Gastrocnemius medialis (tissue), 4 donors: ENCODE measurements at places on chromosomes 2 and 18. TPM values are rescaled to one million over a fixed set of nuclear protein-coding genes. Genes with fewer than 3 reads are reported as not detected.

DNA sequence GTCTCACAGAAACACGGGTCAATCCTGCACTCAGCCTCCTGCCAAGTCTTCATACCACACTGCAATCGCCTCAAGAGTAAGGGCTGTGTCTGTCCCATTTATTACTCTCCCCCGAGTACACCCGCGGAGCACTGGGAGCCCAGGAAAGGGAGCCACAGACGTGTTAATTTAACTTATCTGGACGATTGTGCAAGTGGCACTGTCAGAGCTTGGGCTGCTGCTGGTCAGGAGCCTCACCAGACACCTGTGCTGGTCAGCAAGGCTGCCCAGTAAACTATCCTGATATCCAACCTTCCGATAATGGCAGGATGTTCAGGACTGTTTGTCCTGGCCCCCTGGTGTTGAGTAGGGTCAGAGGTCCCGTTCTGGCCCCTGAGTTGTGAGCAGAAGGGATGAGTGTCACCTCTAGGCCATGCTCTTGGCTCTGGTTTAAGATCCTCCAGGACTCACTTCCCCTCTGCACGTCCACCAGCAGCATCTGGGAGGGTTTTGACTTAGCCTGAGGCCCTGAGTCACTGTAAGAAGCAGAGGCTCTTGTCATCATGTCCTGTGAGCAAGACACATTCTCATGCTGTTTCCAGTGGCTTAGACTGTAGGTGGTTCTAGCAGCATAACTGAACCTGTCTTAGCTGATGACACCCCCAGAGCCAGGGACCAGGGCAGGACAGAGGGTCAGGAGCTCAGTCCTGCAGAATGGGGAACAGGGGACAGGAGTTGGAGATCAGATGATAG lies 82.5 kb upstream of the ARL4C start:
- DNase-seq: no peak

- no peak for DNase-seq
Measured at GRCh38 chr2:133439565-133439920, 128.7 kb downstream of the NCKAP5 start.

Gene RBKS
- 2.0 TPM for total RNA-seq

Gene NIF3L1
- total RNA-seq: 17.0 TPM

- DNase-seq: no peak
Measured at GRCh38 chr2:40344364-40344763, 107.5 kb downstream of the SLC8A1 start.

- no peak for DNase-seq
Measured at GRCh38 chr18:58758606-58759005, 87.3 kb downstream of the MALT1 start.

GRCh38 chr2:30252723-30253701 lies 21.7 kb downstream of the LBH start:
- peak; percentile 41 for DNase-seq

DNA sequence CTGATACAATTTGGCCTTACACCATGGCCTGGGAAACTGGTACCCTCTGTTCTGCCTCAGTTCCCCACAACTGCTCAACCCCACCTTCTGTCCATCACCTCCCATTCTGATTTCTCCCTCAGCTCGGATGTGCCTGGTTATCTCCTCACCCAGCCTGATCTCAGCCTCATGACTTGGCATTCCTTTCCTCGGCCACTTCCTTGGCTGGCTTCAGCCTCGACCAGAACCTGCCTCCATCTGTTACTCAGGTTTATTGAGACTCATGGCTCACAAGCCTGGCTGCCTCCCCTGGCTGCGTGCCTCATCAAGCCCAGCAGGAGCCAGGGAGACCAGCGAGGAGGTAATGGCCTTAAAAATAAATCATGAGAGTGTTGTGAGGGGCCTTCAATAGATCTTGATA lies 356.2 kb upstream of the SPRED2 start:
- no peak for DNase-seq

DNA sequence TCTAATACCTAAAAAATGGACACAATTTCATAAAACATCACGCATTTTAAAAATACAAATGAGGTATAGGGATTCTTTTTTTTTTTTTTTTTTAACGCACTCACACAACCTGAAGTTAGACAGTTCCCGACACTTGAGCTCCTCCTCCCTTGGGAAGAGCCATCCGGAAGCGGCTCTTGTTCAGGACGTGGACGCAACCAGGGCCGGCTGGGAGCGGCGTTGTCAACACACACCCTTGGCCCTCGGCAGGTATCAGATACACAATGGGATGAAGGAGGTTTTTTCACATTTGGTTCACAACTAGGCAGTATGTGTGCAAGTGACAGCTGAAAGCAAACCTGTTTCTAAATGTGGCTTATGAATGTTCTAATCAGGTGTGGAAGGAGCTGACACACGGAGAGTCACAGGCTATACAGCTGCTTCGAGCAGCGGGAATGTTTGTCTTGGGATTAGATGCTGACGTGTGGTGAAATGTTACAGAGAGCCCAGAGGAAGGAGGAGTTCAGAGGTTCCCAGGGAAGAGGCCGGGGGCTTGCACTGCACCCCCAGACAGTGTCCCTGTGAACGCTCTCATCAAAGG lies 111.1 kb downstream of the PXDN start:
- DNase-seq: no peak

Gene NOSTRIN
- 5.0 TPM for total RNA-seq

Gene SIX3
- not detected for total RNA-seq

Gene CPLX4
- total RNA-seq: not detected

- DNase-seq: no peak
Measured at GRCh38 chr2:218255446-218255845, 5.4 kb upstream of the GPBAR1 start.

Gene TNP1
- not detected for total RNA-seq

Gene NCK2
- total RNA-seq: 57.9 TPM

DNA sequence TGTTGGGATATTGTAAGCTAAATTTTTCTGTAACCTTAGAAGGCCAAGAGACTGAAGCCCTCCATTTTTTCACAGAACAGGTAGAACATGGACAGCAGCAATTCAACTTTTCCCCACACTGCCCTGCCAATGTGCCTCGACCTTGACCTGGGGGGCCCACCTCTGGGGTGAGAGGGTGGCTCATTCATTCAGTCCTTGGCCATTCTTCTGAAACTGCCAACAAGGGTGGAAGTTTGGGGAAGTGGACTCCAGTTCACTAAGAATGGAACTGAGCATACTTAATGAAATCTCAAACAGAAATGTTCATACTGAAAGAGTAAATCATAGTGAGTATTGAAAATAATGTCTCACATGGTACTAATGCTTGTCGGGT lies 1.1 kb downstream of the EEF1B2 start:
- DNase-seq: no peak

- DNase-seq: no peak
Measured at GRCh38 chr2:85017411-85018048, 46.6 kb downstream of the KCMF1 start.

Gene LCT
- not detected for total RNA-seq

GRCh38 chr2:217553679-217554078 lies 449.1 kb downstream of the TNS1 start:
- no peak for DNase-seq

DNA sequence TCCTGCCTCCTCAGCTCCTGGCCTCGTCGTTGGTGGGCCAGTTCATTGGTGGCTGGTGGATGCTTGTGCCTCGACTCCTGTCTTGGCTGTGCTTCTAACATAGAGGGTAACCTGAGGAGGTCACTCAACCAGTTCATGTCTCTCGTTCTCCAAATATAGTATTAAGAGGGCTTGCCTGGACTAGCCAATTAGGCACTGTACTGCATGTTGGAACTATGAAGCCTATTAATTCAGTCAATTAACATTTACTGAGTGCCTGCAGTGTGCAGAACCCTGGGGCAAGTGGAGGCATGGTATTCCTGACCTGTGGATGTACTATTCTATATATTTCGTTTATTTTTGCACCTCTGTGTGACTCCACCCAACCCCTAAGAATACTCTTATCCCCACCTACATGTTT lies 89.9 kb upstream of the PELI1 start:
- no peak for DNase-seq

Gene CFAP65
- total RNA-seq: not detected

Gene PLA2R1
- 0.39 TPM for total RNA-seq

Gene TGFA
- total RNA-seq: 0.05 TPM

DNA sequence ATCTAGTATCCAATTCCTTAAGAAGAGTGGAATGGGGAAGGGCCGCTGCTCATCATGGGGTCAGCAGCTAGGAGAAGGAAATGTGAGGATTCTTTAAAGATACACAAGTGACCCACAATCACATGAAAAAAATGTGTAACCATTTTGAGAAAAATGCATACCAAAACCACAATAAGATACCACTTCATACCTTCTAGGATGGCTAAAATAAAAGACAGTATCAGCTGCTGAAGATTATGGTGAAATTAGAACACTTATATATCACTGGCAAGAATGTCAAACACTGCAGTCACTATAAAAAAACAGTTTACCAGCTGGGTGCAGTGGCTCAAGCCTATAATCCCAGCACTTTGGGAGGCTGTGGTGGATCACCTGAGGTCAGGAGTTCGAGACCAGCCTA lies 67.9 kb downstream of the C2orf74 start:
- DNase-seq: no peak

- DNase-seq: no peak
Measured at GRCh38 chr2:220628252-220628651, 943.9 kb downstream of the EPHA4 start.

DNA sequence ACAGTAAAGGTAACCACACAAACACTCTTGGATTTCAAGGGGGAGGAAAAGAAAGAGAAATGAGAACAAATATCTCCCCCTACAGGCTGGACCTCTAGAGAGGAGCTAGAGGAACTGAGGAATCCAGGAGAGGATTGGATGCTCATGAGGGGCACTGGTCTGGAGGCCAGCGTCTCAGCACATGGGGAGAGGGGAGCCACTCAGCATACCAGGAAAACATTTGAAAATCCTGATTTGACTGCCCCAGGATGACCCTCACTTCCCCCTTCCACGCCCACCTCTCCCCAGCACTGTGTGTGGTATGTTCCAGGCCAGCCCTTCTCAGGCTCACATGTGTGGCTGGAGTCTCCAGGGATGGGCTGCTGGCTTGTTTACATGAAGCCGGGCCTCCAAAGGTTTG lies 396.8 kb upstream of the ID2 start:
- no peak for DNase-seq

- no peak for DNase-seq
Measured at GRCh38 chr2:181991171-181991885, 5.7 kb downstream of the PPP1R1C start.

- no peak for DNase-seq
Measured at GRCh38 chr2:216312441-216312840, 59.8 kb downstream of the MARCHF4 start.

- no peak for DNase-seq
Measured at GRCh38 chr2:112705575-112705974, 15.2 kb upstream of the NT5DC4 start.

DNA sequence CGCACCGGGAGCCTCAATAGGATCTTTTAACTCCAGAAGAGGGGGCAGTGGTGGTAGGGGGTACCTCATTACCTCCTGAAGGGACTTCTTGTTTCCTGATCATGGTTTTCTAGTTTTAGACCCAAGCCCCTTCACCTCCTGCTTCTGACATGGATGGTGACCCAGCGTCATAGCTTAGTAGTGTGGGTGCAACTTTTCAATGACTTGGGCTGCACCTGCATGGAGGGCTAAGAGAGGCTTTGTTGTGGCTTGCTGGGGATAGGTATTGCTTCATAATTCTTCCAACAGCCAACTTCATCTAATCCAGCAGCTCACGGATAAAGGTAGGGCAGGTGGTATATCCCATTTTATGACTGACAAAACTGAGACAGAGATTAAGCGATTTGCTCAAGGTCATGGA lies 3.0 kb downstream of the SLC1A4 start:
- no peak for DNase-seq

GRCh38 chr2:6927186-6927585 lies 10.0 kb downstream of the RNF144A start:
- no peak for DNase-seq

Gene MAL
- total RNA-seq: 2.4 TPM

DNA sequence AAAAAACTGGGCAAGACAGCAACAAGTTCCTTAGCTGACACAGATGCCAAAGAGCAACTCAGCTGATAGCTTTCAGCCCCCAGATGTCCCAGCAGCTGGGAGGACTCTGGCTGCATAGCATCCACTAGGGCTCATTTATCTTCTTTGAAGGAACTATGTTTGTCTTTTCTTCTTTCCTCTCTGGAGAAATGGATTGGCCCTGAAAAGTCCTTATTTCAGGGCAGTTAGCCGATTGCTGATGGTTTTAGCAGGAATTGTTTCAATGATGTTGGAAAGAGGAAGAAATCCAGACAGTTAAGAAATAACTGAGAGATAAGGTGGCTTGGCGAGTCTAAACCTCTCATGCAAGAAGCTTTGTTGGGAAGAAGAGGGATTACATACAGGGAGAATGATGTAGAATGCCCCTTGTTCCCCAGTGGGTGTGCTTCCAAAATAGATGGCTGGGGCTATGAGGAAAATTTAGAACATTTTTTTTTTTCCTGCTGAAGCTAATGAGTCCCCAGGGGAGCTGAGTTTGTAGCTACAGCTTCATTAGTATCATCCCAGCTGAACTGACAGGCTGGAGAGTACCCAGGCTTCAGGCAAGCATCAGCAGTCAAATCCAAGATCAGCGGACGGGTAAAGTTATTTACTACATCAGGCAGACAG lies 33.6 kb upstream of the SERPINE2 start:
- DNase-seq: no peak

GRCh38 chr2:6401301-6401700 lies 464.4 kb downstream of the CMPK2 start:
- no peak for DNase-seq

DNA sequence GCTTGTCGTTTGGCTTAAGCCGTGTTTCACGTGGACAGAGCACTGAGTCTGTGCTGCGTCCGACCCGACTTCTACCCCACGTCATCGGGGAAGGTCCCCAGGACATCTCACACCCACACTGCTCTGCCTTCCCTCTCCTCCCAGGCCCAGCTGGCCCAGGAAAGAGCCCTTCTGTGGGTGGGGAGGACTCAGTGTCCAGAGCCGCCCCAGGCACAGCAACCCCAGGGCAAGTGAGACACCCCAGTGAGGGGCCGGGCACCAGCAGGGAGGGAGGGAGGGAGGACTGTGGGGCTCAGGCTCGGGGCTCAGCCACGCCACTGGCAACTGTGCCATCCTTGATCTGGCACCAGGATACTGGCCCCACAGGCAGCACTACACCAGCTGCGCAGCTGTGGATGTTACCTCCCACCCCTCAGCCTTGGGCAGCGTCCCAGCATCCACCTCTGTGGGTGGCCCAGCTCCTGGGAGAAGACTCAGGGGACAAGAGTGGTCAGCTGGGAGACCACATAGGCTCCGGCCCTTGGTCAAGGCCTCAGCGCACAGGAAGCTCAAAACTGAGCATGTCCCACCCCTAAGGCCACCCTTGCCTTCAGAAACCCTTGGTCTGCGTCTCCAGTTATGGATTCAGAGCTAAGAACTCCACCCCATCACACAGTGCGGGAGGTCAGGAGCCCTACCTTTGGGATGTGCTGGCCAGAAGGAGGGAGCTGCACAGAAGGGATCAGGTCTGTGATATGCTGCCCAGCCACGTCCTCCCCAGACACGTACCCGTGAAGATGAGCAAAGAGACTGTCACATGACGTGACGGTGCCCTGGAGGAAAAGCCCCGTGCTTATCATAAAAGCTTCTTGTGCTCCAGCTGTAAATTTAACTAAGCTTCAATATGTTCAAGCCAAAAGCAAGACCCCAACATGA lies 11.7 kb downstream of the PASK start:
- DNase-seq: no peak
